ENCODE measurements at places on chromosomes 7 and 10. TPM values are rescaled to one million over a fixed set of nuclear protein-coding genes. Genes with fewer than 3 reads are reported as not detected.
A peak's percentile ranks its signal among the peaks of the same experiment; 100 is the strongest.

DNA sequence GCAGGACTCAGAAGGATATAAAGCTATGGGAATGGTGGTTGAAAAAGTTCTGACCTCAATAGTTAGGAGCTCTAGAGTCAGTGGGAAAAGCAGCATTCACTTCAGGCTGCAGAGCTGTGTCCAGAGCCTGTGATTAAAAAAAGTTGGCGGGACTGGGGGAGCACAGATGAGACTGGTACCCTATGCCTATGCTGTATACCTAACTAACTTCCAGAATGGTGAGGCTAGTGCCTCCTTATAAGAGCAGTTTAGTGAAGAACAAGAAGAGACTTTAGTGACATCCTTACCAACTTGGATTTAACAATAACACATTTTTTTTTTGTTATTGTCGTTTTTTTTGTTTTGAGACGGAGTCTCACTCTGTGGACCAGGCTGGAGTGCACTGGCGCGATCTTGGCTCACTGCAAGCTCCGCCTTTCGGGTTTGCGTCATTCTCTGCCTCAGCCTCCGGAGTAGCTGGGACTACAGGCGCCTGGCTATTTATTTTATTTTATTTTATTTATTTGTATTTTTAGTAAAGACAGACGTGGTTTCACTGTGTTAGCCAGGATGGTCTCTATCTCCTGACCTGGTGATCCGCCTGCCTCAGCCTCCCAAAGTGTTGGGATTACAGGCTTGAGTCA lies 6.6 kb upstream of the ZNF282 start:
- no peak for DNase-seq

DNA sequence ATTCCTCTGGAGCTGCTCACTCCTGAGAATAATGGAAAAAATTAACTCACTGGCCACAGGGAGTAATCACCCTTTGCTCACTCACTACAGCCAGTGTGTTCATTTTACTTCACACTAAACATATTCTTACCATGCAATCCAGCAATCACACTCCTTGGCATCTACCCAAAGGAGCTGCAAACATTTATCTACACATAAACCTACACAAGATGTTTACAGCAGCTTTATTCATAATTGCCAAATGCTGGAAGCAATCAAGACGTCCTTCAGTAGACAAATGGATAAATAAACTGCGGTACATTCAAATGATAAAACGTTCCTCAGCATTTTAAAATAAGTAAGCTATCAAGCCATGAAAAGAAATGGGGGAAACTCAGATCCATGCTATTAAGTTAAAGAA lies 34.2 kb upstream of the POM121L12 start:
- DNase-seq = no peak

GRCh38 chr10:29806350-29806788 lies 171.6 kb upstream of the SVIL start:
- DNase-seq = no peak

DNA sequence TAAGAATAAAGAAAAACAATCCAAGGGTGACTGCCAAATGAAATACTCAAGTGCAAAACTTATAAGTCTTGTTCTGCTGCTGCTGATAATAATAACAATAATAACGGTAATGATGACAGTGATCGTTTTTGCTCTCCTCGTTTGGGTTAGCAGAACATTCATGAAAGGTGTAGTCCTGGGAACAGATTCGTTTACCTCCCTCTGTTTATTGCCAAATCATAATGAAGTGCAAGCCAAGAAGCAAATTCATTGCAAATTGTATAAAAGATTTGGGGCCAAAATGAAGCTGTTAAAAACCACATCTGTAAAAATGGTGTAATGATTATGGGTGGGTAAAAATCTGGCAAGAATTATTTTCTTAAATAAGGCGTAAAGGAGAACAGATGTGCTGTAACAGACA lies 587.2 kb upstream of the MKI67 start:
- DNase-seq = no peak

DNA sequence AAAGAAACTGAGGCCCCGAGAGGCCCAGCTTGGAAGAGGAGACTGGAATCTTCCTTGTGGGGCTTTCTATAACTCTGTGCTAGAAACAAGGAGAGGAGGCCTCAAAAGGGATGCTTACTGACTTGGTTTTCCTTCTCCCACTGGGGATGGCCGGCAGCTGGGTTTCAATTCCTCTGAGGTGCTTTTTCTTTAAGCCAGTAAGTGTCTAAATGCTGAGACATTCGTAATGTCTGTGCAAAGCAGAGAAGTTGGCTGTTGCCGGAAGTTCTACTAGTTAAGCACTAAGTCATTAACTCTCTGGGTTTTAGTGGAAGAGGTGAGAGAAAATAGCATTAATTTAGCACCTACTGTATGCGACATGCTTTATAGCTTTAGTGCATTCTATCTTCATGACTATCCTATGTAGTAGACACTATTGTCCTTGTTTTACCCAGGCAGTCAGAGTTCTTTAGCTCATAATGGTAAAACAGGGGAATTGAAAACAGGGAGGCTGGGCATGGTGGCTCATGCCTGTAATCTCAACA lies 135.2 kb downstream of the RGS10 start:
- DNase-seq = no peak

DNA sequence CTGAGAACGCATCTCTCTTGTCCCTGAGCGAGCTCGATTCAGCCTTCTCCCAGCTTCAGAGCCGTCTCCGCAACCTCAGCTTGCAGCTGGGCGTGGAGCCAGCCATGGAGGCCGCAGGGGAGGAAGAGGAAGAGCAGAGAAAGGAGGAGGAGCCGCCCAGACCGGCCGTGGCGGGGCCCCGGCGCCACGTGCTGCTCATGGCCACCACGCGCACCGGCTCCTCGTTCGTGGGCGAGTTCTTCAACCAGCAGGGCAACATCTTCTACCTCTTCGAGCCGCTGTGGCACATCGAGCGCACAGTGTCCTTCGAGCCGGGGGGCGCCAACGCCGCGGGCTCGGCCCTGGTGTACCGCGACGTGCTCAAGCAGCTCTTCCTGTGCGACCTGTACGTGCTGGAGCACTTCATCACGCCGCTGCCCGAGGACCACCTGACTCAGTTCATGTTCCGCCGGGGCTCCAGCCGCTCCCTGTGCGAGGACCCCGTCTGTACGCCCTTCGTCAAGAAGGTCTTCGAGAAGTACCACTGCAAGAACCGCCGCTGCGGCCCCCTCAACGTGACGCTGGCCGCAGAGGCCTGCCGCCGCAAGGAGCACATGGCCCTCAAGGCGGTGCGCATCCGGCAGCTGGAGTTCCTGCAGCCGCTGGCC lies 43.2 kb downstream of the CHST3 start:
- peak; percentile 84 for DNase-seq

DNA sequence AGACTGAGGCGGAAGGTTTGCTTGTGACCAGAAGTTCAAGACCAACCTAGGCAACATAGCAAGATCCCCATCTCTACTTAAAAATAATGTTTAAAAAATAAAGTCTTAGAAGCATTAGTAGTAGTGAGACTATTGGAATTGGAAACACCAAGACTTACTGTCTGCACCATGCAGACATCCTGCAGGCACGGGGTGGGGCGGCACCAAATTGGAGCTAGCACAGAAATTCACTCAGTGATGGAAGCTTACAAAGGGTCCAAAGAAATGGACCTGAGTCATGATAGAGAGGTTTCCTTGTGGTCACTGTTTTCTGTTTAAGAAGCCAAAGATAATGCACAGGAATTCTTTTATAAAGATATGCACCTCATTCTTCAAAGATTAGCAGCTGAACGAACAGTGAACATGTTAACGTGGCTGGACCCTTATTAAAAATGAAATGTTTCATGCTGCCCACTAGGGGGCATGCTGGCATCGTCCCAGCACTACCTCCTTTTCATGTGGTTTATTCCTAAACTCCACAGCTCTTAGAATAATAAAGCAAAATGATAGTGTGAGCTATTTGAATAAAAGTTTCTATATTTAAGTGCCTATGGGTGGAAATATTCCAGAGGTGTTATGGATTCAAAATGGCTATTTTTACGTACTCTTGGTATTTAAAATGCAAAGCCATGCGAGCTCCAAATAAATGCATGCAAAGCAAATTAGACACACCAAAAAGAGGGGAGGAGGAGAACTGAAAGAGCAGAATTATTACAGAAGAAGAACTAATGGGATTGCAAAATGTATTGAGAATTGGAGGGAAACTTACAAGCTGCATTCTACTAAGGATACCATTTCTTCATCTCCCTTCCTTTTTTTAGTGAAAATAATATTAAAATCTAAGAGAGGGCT lies 28.6 kb downstream of the PDSS1 start:
- peak; percentile 74 for DNase-seq

DNA sequence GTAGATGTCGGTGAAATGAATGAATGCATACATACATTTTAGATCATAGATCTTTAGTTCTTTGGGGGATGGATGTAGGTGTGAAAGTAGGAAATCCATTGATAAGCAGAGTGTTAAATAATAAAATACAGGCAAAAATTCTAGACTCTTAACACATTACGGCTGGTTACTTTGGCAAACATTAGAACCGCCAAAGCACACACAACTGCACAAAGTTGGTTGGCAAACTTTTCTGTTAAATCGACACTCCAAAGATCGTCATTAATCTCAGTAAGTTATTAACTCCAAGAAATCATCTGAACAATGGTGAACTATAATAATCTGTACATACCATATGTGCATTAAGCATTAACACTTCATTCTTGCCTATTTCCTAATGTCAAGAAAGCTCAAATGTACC lies 231.2 kb downstream of the PLXNA4 start:
- no peak for DNase-seq

- no peak for DNase-seq
Measured at GRCh38 chr7:15358112-15358511, 203.7 kb downstream of the AGMO start.

DNA sequence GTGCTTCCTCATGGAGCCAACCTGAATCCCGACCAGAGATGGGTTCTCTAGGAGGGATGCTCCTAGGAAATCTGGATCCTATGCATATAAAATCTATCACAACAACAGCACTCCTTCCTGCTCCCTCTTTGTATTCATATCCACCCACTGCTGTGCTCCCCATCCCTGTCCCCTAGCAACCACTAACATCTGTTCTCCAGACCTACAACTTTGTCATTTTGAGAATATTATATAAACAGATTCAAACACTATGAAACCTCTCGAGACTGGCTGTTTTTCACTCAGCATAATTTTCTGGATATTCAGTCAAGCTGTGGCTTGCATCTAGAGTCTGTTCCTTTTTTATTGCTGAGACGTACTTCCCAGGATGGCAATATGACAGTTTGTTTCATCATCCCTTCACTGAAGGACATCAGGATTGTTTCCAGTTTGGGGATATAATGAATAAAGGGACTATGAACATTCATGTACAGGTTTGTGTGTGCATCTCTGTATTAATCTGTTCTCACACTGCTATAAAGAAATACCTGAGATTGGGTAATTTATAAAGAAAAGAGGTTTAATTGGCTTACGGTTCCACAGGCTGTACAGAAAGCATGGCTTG lies 36.0 kb upstream of the PRR15 start:
- DNase-seq = no peak

DNA sequence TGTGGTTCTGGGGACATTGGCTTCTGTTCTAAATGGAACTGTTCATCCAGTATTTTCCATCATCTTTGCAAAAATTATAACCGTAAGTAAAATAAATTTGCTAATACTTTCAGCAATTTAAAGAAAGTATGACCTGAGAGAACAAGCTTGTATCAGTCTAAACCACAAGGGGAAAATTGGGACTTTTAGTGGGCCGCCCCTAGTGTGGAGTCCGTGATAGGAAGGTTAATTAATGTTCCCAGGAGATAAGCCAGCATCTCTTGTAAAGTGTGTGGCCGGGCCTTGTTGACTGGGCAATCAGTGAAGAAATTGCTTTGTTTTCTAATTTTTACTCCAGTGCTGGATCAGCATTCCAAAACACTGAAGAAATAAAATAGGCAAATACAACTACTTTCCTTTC lies 83.0 kb downstream of the ABCB5 start:
- no peak for DNase-seq

DNA sequence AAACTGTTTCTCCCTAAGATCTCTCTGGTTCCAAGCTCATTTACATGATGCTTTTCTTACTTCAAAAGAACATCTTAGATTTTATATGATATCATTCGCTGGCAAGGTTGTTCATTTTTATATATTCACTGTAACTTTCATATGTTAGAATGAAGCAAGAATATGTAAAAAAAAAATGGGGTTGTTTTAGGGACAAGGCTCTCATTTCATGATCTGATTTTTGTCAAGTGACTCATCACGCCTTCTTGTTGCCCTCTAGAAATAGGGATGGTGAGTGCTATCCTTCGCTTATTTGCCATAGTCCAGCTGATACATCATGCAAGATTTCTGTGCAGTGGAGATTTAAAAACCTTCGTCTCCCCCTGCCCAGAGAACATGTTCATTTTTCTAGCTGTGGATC lies 14.0 kb upstream of the CELF2 start:
- DNase-seq = no peak

DNA sequence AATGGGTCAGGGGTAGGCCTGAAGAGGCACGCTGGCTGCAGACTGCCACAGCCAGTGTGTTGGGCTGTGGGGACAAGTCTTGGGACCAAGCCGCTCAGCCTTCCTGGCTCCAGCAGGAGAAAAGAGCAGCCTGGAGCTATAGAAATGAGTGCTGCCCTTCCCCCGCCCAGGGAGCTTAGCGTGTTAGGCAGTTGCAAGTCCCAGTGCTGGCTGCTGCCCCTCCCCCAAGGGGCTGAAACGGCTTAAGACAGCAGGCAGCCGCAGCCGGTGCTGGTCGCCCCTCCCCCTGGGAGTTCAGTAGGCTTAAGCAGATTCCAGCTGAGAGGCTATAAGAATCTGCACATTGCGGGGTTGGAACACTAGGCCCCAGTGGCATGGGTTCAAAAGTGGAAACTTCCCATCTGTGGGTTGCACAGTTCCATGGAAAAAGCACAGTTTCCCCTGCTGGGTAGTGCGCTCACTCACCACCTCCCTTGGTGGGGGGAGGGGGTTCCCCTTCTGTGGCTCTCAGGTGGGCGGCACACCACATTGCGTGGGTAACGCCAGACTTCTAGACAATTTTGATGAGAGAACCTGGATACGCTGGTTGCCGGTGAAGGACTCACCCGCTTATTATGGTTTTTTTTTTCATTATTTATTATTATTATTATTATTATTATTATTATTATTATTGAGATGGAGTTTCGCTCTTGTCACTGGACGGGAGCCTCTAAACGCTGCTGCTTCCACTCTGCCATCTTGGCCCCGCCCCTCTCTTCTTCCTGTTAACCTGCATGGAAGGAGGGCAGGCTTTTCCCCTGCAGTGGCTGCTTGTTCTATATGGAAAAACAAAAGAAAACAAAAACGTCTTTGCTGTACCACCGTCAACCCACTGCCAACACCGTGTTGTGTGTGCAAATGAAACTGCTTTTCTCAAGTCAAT lies 151.1 kb downstream of the CXCL12 start:
- DNase-seq = peak; percentile 77

KIN gene
- total RNA-seq = 9.1 TPM

WEE2 gene
- total RNA-seq = not detected

GTF2IRD2 gene
- total RNA-seq = 21.3 TPM

PSMC2 gene
- total RNA-seq = 117 TPM

OR2A42 gene
- not detected for total RNA-seq

GIMAP2 gene
- 6.9 TPM for total RNA-seq

MYOF gene
- 21.0 TPM for total RNA-seq
